Non-pigmented ciliary epithelial cell (primary cell): ENCODE measurements at places on chromosomes 1 and 21.
A peak's percentile ranks its signal among the peaks of the same experiment; 100 is the strongest.

GRCh38 chr1:44606701-44607281 is 67.5 kb downstream of the TMEM53 start:
- DNase-seq = no peak

DNA sequence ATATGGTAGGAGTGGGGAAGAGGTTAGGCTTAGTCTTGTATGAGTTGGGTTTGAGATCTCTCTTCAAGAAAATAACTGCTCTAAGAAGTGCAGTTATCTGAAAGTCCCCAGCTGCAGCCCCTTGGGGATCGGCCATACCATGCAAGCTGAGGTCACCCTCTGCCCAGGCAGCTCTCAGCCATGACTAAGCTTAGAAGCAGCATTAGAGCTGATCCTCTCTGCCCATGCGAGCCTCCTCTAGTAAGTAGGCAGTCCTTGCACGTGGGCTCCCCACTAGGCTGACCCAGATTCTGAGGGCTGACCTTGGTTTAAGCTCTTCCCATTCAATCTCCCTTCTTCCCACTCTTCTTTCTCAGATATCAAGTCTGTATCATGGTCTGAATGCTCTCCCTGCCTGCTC is 121.0 kb upstream of the UBE2U start:
- DNase-seq = no peak

- DNase-seq = no peak
Observed at GRCh38 chr1:78902641-78903040, 103.9 kb downstream of the ADGRL4 start.

GRCh38 chr1:77310924-77311323 is 29.1 kb downstream of the AK5 start:
- no peak for DNase-seq

DNA sequence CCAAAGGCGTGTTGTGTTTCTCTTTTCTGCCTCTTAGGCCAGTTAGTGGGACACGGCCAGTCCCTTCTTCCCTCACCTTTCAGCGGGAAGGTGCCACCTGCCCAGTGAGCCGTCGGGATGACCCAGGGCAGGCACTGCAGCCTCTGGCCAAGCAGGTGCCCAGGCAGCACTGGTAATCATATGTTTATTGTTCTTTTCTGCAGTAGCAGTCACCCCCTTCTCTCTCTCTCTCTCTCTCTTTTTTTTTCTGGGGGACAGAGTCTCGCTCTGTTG is 38.2 kb downstream of the CRYAA start:
- no peak for DNase-seq

- no peak for DNase-seq
Observed at GRCh38 chr21:34649400-34649799, 19.4 kb upstream of the CLIC6 start.

DNA sequence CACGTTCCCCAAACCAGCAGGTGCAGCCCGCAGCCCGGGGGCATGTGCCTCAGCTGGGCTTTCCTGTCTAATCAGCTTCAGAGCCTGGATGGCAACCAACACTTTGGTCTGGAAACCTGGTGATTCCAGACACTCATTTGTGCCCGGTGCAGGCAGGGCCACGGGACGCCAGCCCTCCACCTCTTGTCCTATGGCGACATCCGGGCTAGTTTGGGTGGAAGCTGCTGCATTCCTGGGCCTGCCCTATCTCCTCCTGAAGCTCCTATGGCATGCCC is 111.8 kb downstream of the WDR4 start:
- no peak for DNase-seq

- peak; percentile 78 for DNase-seq
Observed at GRCh38 chr1:232988572-232989040, 38.2 kb downstream of the NTPCR start.

GRCh38 chr1:34192621-34193020 is 15.9 kb downstream of the C1orf94 start:
- no peak for DNase-seq

- no peak for DNase-seq
Observed at GRCh38 chr1:115211071-115211745, 121.9 kb upstream of the TSPAN2 start.

DNA sequence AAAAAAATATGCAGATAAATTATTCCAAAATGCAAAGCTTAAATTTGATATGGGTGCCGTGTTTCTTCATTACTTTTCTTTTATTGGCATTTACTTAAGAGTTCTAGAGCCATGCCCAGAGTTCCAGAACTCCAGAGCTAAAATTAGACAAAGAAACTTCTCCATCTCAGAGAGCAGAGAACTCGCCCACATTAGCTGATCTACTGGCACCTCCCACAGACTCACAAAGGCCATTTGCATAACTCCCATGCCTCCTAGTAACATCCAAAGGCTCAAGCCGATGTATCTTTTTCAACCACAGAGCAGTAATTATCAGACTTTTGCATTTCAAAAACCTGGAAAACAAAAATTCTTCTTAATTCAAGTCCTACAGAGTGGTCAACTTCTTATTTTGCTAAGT is 323.8 kb upstream of the ST6GALNAC5 start:
- no peak for DNase-seq

- DNase-seq = no peak
Observed at GRCh38 chr1:107963008-107963407, 2.0 kb downstream of the VAV3 start.

DNA sequence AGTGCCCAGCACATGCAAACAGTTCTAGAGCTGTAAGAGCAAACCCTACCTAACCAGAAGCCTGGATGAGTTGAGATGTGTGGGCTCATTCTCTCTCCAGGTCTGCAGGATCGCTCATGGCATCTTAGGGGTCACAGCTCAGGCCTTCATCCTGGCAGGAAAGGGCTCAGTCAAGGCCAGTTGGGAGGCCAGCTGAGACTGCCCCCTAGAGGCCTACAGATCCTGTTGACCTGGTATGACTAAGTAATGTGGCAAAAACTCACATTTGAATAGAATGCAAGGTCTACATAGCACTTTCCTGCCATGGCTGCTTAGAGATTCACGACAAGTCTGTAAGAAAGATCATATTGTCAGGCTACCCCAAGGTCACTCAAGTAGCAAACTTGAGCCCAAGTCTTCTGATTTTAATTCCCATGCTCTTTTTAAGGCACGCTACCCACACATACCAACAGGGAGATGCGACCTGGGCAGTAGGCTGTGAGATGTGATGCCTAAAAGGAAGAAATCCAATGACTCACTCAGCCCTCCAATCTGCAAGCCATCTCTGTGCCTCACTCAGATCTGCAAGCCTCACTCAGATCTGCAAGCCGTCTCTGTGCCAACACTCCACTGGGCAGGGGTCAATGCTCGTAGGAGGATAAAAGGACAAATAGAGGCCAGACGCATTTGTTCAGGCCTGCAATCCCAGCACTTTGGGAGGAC is 5.1 kb upstream of the CAPN8 start:
- no peak for DNase-seq

DNA sequence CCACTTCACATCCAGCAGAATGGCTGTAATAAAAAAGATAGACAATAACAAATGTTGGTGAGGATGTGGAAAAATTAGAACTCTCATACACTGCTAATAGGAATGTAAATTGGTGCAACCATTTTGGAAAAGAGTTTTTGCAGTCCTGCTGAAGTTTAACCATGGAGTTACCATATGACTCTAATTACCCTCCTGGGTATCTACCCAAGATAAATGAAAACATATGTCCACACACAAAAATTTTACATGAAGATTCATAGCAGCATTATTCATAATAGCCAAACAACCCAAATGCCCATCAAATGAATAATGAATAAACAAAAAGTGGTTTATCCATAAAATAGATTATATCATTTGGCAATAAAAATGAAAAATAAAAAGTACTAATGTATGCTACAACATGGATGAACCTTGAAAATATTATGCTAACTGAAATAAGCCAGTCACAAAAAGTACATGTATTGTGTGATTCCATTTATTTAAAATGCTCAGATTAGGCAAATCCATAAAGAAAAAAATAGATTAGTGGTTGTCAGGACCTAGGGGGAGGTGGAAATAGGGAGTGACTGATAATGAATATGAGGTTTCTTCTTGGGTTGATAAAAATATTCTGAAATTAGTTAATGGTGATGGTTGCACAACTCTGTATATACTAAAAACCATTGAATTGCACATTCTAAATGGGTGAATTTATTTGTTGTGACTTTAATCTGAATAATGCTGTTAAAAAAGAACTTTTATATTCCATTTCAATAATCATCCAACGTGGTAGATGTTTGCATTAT is 26.4 kb downstream of the C4BPA start:
- no peak for DNase-seq

GRCh38 chr1:54571803-54572541 is 23.9 kb downstream of the ACOT11 start:
- DNase-seq = no peak
